ENCODE measurements at places on chromosomes 2 and 18. TPM values are rescaled to one million over a fixed set of nuclear protein-coding genes. Genes with fewer than 3 reads are reported as not detected.
A peak's percentile ranks its signal among the peaks of the same experiment; 100 is the strongest.

FER1L5 gene
- 0.98 TPM for total RNA-seq

LINC00305 gene
- not detected for total RNA-seq

SCN7A gene
- total RNA-seq, result under 0.01 TPM

AFF3 gene
- not detected for total RNA-seq

CHAC2 gene
- 0.57 TPM for total RNA-seq

UBE2F gene
- 49.8 TPM for total RNA-seq

DNA sequence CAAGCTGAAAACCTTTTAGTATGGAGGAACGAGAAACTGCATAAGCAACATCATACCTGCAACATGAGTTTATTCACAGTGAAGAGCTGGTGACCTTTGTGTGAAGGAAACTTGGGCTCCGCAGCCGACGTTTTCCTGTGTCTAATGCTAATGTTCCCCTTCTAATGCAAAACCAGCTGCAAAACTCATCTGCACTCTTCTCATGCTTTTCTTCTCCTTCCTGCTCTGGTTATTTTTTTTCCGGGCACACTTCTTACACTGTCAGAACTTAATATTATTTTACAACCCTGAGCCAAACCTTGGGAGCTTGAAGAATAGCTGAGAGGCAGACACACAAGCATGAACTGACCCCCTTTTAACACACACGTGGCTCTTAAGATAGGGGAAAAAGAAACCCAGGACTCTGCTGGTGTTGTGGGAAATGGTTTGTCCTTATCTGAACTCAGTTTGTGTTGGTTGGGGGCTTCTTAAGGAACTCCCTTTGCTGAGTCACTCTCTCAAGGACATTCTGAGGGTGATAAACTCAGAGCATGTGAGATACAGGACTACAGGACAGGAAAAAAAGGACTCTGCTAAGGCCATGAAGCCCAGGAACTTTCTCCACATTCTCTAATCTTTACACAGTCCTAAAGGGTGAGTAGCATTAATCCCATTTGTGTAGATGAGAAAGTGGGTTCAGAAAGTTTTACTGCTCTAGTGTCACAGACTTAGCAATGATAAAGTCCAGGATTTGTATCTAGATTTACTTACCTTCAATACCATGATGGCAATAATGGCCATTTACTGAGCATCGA lies 439.3 kb upstream of the TRIB2 start:
- peak; percentile 13 for DNase-seq

DNA sequence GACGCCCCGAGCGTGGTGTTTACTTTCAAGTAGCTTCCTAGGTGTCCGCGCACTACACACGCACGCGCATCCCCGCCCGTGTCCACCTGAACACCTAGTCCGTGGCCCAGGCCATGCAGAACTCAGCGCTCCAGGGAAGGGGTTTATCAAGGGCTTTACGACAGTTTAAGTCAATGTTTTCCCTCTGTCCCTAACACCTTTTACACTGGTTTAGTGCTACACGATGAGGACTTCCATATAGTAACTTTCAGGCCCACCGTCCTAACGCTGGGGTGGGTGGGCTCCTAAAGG lies 1.4 kb upstream of the BCL2 start:
- no peak for DNase-seq

DNA sequence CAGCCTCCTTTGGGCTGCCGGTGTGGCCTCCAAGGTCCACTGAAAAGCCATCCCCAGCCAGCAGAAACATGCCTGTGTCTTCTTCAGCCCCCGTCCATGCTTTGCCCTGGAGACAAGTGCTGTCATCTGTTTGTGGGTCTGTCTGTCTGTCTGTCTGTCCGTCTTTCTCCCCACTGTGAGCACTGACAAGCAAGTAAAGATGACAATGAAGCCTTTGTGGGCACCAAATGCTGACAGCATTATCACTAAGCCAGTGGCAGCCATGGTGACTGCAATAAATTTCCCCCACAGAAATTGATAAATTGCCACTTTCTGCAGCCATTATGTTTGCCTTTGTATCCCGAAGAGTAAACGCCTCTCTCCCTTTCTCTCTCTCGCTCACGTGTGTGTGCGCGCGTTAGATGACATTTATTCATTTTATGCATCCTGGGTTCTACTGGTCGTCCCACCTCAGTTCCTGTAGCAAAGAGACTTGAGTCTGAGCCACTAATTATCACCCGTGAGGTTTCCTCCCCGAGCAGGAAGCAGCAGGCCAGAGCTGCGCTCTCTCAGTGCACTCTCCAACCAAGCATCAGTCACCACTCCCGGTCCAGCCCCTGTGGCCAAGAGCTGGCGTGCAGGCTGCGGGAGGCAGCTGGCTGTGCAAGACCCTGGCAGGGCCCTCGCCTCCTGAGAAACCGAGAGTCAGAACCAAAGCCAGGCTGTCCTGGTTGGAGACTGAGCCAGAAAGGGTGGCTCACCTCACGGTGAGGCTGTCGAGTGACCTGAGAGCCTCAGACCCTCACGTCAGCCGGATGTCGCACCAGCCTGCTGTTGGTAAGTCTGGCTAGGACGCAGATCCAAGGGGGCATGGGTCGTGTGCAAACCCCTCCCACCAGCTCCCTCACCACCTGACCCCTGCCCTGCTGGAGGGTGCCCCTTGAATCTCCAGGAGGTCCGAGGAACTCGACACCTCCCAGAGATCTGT lies 6.9 kb downstream of the STEAP3 start:
- DNase-seq, result peak; percentile 62

DNA sequence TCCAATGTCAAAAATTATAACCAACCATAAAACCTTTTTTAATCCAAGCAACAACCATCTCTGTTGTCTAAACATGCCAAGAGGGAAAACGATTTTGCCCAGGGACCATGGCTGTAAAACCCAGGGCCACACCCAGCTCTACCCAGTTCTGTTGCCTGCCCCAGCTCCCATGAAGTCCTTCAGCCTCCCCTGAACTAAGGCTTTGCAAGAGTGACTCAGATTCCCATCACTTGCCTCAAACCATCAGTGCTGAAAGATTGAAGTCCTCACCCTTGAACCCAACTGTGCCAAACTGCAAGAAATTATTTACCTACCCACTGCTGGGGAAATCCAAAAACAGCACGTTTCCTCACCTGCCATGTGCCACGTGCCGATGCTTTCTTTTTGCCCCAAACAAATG lies 102.5 kb downstream of the TFCP2L1 start:
- DNase-seq, result no peak

- DNase-seq, result no peak
Measured at GRCh38 chr2:189304360-189304759, 124.8 kb upstream of the COL5A2 start.

DNA sequence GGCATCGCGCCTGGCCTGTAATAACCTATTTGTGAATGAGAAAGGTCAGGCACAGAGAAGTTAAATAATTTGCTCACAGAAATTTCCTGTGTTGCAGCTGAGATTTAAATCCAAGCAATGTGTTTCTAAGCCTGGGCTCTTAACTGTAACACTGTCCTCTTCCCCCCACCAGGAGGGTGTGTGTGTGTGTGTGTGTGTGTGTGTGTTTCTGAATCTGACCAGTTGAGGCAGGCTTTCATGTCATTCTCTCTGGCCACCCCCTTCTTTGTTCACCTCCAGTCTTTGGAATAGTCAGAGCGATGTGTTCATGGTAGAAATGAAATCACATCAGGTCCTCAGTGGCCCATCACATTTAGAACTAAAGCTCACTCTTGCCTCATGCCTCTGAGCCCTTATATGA lies 81.2 kb downstream of the NEDD4L start:
- DNase-seq, result no peak

GRCh38 chr2:241051578-241052487 lies 50.3 kb downstream of the MTERF4 start:
- no peak for DNase-seq

DNA sequence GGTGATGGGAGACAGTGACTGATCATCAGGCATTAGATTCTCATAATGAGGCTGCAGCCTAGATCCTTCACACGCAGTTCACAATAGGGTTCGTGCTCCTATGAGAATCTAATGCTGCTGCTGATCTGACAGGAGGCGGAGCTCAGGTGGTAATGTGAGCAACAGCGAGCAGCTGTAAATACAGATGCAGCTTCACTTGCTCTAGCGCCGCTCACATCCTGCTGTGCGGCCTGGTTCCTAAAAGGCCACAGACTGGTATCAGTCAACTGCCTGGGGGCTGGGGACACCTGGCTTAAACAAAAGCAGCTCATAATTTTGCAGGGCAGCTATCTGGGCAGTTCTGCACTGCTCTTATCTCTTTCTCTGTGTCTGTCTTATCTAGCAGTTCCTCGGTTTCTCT lies 20.4 kb upstream of the CD226 start:
- DNase-seq, result no peak

DNA sequence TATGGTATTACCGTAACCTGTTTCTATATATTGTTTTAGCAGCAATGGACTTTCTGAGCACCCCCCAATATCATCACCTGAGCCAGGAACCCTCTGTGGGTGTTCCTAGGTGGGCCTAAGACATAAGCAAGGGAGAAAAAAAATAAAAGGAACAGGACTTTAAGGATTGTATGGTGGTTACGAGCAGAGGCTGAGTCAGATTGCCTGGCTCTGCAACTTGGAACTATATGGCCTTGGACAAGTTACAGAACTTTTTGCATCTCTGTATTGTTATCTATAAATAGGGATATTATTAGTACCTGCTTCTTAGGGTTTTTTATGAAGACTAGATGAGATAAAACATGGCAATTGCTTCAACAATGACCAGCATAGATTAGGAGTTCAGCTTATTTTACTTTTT lies 34.9 kb downstream of the MFSD6 start:
- peak; percentile 65 for DNase-seq

GRCh38 chr18:66280470-66280869 lies 323.4 kb downstream of the CDH19 start:
- DNase-seq, result no peak

GRCh38 chr2:24973812-24974211 lies 2.1 kb upstream of the DNAJC27 start:
- DNase-seq, result peak; percentile 43

- no peak for DNase-seq
Measured at GRCh38 chr2:168429988-168430387, 26.1 kb upstream of the CERS6 start.

DNA sequence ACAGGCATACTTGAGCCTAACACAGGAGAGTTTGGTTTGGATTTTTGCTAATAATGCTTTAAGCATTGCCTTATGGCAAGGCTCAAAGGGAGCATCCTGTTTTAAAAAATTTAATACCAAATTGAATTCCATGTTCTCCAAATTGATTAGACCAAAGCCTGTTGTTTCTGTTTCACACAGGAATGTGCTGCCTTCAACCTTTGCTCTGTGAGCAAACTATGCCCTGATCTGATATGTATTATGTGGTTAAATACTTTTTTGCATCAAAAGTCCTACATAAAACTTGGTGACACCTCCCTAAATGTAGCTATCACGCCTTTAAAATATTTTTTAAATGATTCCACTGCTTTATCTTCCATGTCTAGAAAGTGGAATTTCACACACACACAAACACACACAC lies 691.4 kb downstream of the CPS1 start:
- DNase-seq, result no peak

GRCh38 chr2:176002688-176003210 lies 682 bp upstream of the LNPK start:
- no peak for DNase-seq

DNA sequence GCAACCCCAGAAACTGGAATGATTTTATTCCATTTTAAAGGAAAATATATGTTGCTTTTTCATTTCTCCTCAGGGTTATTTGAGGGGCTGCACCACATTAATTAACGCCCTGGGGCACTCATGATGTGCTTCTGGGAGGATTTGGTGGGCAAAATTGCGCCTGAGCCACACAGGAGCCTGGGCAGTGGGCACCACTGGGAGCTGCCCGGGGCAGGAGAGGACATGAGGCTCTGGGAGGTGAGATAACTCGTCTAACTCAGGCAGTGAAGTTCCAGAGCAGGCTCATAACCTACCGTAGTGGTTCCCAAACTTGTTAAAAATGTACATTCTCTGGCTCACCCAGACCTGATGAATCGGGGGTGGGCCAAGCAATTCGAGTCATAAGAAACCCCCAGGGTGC lies 68.3 kb downstream of the EDAR start:
- DNase-seq, result no peak

DNA sequence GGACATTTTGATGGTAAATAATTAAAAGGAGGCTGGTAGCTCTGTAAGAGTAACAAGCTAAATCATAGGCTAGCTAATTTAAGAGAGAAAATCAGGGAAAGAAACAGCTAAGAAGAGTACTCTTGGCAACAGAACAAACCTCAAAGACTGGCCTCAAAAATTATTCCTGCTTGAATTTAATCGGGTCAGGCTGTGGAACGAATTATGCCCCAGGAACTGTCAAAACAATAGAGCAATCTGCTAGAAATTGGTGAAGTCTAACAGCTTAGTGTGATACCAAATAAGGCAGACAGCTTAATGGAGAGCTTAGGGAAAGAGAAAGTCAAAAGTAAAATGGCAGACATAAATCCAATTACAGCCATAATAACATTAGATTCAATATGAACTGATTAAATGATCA lies 215.7 kb downstream of the MREG start:
- DNase-seq, result peak; percentile 59
